ENCODE measurements at places on chromosomes 2 and 18.

- no peak for DNase-seq
Measured at GRCh38 chr2:95071856-95072255, 46.3 kb downstream of the MAL start.

DNA sequence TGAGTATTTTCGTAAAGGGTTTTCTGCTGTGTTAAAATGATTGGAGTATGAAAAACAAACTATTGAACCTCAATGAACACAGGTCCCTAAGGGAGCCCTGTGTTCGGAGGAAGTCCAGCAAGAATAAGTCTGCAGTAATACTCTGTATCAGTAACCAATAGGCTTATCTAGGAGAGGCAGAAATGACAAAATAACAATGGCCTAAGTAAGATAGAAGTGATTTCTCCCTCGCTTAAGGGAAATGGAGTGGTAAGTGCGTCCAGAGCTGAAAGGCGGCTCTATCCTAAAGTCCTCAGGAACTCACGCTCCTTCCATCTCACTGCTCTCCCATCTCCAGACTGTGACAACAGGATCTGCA is 29.3 kb upstream of the MFSD6 start:
- DNase-seq = no peak

DNA sequence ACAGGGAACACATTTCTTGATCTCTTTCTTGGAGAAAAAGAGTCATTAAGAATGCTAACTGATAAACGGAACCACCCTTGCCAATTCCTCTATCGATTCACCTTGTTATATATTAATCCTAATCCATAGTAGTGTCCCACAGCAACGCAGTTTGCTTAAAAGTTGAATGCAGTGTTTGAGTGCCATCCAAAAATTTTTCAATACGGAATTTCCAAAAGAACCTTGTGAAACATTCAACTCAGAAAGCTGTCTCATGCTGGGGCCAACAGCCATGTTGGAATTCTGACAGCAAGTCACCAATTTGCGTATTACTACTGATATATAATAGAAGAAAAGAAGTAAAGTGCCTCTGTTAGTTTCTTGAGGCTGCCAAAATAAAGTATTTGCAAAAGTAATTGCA is 42.3 kb downstream of the ANXA4 start:
- no peak for DNase-seq

DNA sequence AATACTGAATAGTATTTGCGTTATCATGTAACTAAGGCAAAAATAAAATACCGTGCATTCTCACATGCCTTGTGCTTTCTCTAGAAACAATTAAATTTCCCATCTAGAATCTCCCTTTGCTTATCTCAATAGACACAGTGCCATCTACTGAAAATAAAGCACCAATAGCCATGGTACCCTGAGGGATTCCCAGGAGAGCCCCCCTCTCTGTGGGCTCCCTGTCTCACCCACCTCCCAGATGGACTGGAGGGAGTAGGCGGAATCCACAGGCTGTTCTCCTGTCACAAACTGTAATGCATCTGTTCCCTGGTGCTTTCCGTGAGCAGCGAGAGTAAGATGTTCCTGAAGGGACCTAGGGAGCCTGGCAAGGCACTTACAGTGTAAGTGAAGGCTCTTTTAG is 112.4 kb upstream of the UPP2 start:
- DNase-seq = no peak

- no peak for DNase-seq
Measured at GRCh38 chr2:223046470-223047040, 5.4 kb upstream of the KCNE4 start.

DNA sequence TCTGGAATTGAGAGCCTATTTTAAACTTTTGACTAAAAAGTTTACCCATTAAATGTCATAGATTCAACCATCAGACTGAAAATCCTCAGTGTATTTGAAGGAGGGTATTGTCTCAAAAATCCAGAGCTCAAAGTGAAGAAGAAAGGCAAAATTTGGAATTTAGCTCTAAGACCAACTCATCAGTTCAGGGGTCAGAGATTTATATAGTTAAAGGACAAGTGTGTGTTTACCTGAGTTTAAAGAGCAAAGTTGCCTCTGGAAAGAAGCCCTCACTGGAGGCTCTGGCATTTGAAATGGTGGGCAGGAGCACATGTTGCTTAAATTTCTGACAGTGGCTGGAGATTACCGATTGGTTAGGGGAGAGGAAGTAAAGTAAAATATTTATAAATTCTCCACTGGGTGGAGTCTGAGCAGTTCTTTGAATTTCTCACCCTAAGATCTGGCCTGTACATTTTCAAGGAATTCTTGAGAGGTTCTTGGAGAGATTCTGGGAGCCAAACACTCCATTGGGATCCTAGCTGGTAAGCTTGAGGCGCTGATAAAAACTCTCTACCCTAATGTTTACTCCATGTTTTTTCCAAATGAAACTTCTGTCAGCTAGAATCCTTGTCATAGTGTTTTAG is at the start of gene KYNU:
KYNU (plus strand) TSS at position 449 of the 623 bp plus-strand sequence. CDS start 7,704 bp downstream, outside the sequence.
- no peak for DNase-seq

- no peak for DNase-seq
Measured at GRCh38 chr2:120393456-120393855, 47.5 kb downstream of the INHBB start.

DNA sequence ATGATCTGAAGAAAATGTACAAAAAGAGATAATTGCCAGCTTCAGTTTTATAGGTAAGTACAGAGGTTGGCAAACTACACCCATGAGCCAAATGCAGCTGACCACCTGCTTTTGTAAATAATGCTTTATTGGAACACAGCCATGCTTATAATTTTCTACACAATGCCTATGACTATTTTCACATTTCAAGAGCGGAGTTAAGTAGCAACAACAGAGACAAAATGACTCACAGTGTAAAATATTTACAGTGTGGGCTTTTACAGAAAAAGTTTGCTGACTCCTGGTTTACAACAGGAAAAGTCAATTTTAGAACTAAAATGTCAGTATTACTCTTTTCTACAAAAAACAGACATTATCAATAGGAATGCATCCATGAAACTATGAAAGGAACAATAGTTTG is 26.0 kb downstream of the CWC22 start:
- DNase-seq = no peak

- no peak for DNase-seq
Measured at GRCh38 chr2:55961318-55961911, 37.8 kb upstream of the EFEMP1 start.

GRCh38 chr2:118635891-118636290 is 211.6 kb downstream of the EN1 start:
- DNase-seq = no peak

DNA sequence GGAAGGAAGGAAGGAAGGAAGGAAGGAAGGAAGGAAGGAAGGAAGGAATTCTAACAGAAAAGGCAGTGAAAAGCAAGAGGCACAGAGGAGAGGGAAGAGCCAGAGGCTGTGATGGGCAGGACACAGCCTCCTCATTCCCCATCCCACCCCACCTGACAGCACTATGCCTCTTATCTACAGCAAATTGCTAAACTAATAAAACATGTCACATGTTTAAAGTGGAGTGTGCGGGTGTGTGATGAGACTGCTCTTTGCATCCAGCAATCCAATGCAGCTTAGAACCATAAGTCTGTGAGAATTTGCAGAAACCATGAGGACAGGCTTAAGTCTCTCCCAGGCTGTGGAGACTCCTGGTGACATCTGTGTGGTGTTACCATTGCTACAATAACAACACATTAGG is 108.4 kb upstream of the ALK start:
- no peak for DNase-seq

DNA sequence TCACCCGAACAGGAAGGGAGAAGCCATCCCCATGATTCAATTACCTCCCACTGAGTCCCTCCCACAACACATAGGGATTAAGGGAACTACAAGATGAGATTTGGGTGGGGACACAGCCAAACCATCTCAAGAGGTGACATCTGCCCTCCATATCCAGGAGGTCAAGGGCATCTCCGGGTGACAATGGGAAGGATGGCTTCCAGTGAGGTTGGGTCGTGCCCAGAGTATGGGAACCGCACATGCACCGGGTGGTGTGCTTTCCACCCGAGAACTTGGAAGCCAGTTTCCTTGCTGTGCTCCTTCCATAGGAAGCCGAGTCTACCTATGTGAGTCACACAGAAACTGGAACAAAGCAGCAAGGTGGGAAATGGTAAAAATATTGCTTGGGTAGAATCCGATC is 216.9 kb upstream of the SALL3 start:
- DNase-seq = no peak

GRCh38 chr18:21262244-21262643 is 20.2 kb downstream of the GREB1L start:
- no peak for DNase-seq

DNA sequence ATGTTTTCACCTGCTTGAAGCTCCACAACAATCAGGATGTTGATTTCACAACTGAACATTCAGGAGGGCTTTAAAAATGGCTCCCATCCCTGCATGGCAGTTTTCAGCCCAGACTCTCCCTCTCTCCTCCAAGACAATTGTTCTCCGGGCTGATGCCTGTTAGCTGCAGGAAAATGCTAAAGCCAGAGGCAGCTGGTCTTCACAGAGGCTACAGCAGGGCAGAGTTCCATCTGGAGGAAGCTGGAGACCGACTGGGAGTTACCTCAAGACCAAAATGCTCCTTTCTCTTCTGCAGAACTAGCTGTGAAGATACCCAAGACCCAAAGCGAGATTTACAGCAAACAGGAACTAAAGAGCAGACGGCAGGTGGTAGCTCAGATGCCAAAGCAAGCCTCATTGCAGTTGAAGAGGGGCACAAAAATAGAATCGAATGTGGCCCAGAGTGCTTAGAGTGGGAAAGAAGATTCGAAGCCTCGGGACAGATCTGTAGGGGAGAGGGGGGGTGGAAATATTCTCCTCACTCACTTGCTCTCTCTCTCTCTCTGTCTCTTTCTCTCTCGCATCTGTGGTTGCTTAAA is 423.6 kb downstream of the ZNF521 start:
- peak; percentile 8 for DNase-seq

- DNase-seq = no peak
Measured at GRCh38 chr2:66596256-66596655, 161.3 kb downstream of the MEIS1 start.

DNA sequence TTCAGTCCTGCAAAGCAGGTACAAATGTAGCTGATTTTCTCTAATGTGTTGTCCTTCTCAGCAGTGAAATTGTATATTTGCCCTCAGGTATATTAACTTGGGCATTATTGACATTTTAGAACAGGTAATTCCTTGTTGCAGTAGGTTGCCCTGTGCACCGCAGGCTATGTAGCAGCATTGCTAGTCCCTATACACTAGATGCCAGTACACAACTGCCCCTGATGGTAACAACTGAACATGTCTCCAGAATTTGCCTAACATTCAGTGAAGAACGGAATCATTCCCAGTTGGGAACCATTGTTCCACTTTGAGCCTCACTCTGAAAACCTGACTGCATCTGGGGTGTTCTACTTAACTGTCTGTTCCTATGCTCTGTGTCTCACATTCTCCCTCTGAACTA is 23.1 kb upstream of the TFPI start:
- no peak for DNase-seq

DNA sequence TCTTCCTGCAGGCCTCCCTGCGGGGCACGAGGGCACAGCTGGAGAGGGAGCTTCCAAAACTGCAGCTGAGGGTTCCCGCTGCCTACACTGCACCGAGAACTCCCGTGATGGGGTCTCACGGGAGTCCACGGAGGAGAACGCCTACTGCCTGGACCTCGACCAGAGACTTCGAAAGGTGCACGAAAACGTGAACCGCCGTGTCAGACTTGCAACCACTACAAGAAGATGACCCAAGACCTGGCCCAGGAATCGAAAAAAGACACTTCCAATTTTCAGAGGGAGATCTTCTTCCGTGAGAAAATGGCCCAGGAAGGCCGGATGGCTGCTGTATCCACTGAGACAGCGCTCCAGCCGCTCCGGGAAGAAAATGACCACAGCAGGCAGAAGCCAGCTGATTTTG is 52.9 kb upstream of the TXNDC2 start:
- DNase-seq = no peak

DNA sequence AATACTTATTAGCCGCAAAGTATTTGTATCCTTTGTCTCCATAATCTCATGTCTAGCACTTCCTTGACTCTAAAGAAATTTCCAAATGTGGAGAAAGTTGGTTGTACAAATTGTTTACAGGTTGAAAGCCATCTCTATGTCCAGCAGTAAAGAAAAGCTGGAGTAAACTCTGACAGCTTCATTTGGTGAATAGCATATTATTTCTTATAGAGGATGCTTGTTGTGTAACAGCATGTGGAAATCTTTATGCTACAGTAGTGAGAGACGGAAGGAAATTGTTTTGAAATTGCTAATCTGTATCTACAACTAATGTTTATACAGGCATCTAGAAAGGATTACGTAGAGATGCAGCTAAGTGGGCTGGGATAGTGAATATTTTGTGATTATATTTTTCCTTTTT is 78.5 kb downstream of the UGGT1 start:
- no peak for DNase-seq

GRCh38 chr2:105765415-105766299 is 20.9 kb downstream of the NCK2 start:
- DNase-seq = no peak

- DNase-seq = no peak
Measured at GRCh38 chr2:171346723-171347557, 86.8 kb downstream of the METTL8 start.

DNA sequence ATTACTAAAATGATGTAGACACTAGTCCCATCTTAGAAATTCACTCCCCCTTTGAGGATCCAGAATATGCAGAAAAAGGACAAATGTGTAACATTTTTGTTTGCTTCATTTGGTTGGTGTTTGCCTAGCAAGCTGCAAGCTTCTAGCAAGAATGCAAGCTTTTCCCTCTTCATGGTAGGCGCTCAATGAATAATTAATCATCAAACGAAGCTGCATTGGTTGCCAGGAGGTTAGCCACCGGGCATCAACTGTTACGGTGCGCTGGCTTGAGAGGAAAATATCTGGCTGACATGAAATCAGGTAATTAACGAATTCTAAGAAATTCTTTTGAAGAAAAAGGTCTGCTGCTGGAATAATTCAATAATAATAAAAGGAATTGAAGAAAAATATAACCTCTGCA is 341.0 kb upstream of the KYNU start:
- DNase-seq = no peak

DNA sequence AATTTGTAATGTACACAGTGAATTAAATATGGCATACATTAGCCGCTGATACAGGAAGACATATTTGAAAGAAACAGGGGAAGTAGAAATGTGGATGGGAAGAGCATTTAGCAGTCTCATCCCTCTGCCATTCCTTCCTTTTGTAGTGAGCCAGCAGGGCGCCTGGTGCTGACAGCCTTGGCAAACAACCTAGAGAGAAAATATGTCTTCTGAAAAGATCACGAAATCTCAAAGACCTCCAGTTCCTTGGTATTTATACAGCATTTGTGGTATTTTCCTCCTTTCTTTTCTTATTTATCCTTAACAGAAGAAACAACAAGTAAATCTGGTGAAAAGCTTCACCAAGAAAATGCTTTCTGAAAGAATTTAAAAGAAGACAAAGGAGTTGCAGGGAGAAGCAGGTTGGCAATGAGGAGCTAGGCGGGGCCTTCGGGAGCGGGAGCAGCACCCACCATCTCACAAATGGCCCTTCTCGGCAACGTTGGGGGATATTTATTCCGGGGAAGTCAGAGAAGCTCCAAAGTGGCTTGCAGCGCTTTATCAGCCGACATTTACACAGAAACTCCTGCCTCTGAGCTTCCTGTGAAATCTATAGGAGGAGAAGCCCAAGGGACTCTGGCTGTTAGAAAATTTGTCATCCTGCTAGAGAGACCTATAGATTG is 406.1 kb upstream of the NRP2 start:
- no peak for DNase-seq

All from memory B cell (primary cell).